Hematopoietic multipotent progenitor cell (in vitro differentiated cells): ENCODE measurements at places on chromosomes 13 and 19. TPM values are rescaled to one million over a fixed set of nuclear protein-coding genes. Genes with fewer than 3 reads are reported as not detected.

PRODH2 gene
- not detected for total RNA-seq

ZNF724 gene
- total RNA-seq = 6.7 TPM

NBEA gene
- 4.6 TPM for total RNA-seq

RGCC gene
- 20.7 TPM for total RNA-seq

ERVK3-1 gene
- total RNA-seq = 49.0 TPM

MLNR gene
- 0.81 TPM for total RNA-seq
